ENCODE measurements at places on chromosomes 7 and 10.

DNA sequence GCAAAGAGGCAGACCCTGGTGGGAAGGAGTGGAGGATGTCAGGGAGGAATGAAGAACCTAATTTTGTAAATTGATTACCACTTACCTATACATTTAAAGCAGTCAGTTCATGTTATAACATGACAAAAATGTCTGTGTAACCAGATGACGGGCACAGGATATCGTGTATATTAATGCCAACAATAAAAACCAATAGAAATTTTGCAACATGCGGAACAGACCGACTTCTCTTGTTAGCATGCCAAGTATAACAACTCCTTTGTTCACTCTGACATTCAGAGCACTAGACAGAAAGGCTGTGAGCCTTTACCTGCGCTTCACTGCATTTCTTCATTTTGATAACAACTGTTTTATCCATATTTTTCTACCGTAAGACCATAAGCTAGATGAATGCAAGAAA is 29.9 kb downstream of the CDK6 start:
- DNase-seq = no peak

DNA sequence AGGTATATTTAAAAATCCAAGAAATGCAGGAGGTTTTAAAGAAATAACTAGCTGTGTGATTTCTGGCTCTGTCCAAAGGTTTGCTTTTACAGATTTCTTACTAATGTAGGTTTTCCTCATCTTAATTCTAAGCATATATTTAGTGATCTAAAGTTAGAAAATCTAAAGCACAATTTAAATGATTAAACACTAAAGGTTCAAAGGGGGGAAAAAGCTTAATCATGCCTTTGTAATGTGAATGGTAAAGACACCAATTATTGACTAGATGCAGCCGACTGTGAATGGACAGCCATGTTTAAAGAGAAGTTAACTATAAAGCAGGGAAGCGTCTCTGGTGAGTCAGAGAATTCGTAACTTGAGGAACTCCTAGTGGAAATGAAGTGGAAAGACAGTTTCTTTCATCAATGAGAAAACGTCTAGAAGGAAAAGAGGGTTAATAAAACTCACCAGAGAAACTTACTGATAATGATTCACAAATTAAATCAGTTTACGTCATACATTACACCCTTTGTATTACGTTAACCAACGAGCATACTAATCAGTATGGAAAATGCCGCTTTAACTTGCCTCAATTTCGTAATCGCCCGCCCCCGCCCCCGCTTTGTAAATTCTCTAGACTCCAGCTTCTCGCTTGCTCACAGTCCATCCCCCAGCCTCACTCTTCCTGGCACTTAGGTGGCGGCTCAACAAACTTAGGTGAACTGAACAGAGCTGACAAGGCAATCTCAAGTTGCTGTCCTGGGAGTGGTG is 1.1 kb upstream of the HBP1 start:
- DNase-seq = no peak

- no peak for DNase-seq
Observed at GRCh38 chr7:121519548-121520521, 123.7 kb upstream of the FAM3C start.

GRCh38 chr7:6442114-6442513 is 5.6 kb downstream of the DAGLB start:
- no peak for DNase-seq

- no peak for DNase-seq
Observed at GRCh38 chr10:3056280-3057037, 10.9 kb upstream of the PFKP start.

- DNase-seq = no peak
Observed at GRCh38 chr10:59801171-59801570, 47.9 kb upstream of the MRLN start.

DNA sequence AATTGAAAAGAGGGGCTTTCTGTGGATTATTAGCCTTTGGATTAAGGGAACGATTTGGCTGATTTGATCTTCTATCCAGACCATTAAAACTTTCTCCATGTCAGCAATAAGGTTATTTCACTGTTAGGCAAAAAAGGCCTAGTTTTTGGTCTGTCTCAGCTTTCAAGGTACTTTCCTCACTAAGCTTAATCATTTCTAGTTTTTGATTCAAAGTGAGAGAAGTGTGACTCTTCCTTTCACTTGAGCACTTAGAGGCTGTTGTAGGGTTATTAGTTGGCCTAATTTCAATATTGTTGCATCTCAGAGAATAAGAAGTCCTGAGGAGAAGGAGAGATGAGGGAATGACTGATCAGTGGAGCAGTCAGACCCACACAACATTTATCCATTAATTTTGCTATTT is 596.0 kb upstream of the TPK1 start:
- no peak for DNase-seq

- no peak for DNase-seq
Observed at GRCh38 chr10:54477738-54478137, 323.3 kb downstream of the PCDH15 start.

- DNase-seq = no peak
Observed at GRCh38 chr10:31146491-31147209, 115.0 kb upstream of the ZNF438 start.

GRCh38 chr10:31644931-31645633 is 283.5 kb downstream of the ARHGAP12 start:
- DNase-seq = no peak

DNA sequence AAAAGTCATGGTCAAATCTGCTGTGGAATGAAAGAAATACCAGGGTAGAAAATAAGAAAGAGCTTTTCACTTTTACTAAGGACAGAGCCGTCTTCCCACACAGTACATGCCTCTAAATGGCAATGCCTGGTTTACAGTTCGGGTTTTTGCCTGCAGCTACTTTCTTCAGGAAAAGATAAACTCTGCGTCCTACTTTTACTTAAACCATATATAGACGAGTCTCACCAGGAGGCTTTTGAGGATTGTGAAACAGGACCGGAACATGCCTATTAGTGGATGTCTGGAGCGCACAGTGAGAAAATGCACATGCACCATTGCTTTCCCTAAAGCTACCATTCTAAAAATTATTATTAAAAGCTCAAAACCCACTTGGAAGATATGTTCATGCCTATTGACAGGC is 70.5 kb downstream of the KLF6 start:
- no peak for DNase-seq

- DNase-seq = no peak
Observed at GRCh38 chr7:108000875-108001763, 1.8 kb downstream of the LAMB1 start.

GRCh38 chr10:42990016-42990720 is 86.7 kb upstream of the RET start:
- DNase-seq = no peak

GRCh38 chr10:43222210-43222720 is 44.6 kb downstream of the RASGEF1A start:
- DNase-seq = no peak

DNA sequence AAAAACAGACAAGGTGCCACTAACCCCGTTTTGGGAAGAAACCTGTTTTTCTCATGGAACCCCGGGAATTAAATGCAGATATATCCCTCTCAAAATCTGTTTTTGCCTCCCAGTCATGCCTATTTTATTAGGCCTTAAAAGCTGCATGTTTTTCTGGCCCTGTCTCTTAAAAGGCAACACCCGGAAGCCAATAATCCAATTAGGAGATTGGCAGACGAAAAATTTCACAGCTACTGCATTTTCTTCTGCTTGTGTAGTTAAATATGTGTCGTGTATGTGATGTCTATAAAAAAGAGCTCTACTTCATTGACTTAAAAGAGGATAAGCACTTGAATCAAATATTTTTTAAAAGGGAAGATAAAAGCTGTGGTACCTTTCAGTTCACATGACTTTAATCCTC is 31.9 kb upstream of the OPTN start:
- no peak for DNase-seq

GRCh38 chr10:125149680-125150047 is 10.7 kb downstream of the CTBP2 start:
- no peak for DNase-seq

DNA sequence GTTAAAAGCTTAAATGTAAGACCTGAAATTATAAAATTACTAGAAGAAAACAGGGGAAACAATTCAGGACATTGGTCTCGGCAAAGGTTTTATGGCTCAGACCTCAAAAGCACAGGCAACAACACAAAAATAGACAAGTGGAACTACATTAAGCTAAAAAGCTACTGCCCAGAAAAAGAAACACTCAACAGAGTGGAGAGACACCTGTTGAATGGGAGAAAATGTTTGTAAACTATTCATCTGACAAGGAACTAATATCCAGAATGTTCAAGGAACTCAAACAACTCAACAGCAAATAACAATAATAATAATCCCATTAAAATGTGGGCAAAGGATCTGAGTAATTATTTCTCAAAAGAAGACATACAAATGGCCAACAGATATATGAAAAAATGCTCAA is 170.4 kb downstream of the FRMD4A start:
- DNase-seq = no peak

GRCh38 chr10:57692255-57692980 is 575.3 kb downstream of the IPMK start:
- no peak for DNase-seq

- no peak for DNase-seq
Observed at GRCh38 chr10:106380706-106381105, 783.8 kb downstream of the SORCS1 start.

DNA sequence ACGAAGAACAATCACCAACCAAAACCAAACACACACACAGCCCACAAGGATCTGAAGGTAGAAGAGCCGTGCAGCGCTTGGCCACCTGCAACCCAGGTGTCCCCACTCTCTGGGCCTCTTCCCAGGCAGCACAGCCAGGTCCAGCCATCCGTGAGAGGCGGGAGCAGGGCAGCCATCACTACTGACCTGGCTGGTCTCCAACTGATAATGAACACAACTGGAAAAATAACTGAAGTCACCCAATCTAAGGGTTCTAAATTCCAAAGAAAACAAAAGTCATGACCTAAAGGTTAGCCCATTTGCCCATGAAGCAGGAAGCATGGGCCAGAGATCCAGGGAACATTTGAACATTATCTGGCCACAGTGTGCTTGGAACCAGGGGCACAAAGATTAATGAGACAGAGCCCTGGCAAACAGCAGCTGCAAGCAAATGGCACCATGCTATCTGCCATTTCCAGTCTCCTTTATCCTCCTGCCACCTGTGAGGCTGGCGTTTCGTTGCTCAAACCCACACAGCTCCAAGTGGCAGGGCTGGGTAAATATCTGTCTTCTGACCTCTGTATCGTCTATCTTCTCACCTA is 207.9 kb downstream of the TNS3 start:
- no peak for DNase-seq

DNA sequence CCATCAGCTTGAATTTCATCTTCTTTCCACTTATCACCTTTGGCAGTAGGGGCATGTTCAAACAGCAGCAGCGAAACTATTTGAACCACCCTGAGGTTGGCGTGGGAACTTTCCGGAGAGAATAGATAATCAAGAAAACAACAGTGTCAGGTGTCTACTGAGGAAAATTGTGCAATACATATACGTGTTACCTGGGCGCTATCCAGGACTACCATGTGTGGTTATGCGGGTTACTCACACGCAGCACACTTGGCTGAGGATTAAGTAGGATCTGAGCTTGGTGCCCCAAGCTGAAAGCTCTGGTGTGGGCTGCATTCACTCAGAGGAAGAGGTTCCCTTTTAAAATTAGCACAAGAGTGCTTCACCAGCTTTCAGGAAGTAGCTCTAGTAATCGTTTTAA is 8.8 kb upstream of the ABI1 start:
- no peak for DNase-seq

DNA sequence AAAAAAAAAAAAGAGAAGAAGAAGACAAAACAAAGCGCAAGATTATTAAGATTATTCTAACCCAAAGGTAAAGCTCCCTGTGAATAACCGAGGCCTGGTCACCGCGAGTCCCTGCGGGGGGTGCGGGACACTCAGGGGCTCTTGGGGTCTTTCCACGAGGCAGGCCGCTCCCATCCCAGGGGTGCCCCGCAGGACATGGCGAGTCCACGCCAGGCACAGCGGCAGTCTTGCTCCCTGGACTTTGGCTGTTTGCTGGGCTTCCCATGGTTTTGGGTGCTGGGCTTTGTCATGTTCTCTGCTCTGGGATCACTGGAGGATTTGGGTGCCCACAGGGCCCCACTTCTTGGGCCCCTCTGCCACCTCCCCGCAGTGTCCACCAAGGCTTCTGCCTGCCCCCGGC is 137.4 kb upstream of the TCERG1L start:
- DNase-seq = no peak

DNA sequence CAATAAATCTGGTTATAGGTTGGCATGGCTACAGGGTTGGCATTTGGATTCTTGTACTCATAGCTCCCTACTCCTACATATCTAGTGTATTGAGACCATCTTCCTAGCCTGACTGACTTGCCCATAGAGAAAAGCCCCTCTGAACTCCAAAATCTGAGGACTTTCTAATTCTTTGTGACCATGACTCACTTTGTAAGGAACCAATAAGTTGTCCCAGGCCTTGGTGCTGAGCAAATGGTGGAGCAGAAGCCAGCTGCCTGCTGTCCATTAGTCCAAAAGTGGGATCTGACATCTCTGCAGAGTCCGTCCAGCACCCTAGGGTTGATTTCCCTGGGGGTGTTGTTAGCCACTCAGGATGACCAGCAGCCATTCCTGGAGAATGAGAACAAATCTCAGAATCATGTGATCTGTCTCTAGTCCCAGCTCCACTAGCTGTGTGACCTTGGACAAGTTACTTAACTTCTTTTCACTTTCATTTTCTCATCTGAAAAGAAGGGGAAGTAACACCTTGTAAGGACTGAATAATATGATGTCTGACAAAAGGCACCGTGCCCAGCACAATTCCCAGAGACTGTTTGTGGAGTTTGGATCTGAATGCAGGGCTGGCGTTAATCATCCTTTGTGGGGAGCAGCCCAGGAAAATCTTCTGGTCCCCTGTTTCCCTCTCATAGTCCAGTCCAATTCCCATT is 44.1 kb downstream of the MTURN start:
- DNase-seq = no peak

GRCh38 chr7:108454674-108455550 is 1.3 kb downstream of the NRCAM start:
- DNase-seq = no peak

GRCh38 chr7:99456288-99456687 is 9.7 kb downstream of the ATP5MF start:
- no peak for DNase-seq

DNA sequence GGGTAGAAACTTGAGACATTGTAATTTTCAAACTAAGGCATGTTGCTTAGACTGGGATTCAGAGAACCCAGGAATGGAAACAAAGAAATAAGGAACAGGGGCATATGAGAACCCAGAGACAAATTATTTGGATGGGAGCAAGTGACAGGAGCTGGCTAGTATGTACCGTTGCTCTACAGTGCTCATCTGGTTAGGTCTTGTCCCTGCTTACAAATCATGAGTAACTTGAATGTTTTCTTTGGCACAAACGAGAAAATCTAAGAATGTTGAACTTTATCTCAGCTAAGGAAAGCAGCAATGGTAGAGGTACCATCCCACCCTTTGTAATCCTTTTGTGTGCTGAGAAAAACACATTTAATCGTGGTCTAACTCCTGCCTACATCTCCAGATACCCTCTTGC is 116.0 kb upstream of the IMMP2L start:
- no peak for DNase-seq

- DNase-seq = no peak
Observed at GRCh38 chr10:69214666-69215131, 5.4 kb upstream of the HKDC1 start.

DNA sequence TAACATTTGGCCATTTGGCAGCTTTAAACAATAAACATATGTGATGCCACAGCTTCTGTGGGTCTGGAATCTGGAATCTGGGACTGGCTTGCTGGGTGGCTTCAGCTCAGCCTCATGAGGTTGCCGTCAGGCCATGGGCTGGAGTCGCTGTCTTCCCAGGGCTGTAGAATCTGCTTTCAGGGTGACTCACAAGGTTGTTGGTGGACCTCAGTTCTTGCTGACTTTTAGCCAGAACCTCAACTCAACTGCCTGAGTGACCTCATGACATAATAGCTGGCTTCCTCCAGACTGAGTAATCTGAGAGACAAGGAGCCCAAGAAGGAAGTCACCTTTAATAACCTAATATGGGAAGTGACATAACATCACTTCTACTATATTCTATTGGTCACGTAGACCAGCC is 44.6 kb upstream of the TSPAN13 start:
- no peak for DNase-seq

All from activated T-helper 1 cell treated with anti-CD3 and anti-CD28 coated beads, Interleukin-2, amount 50 U/mL, for 16 hours (primary cell).